ENCODE measurements at places on chromosomes 2 and 18.

DNA sequence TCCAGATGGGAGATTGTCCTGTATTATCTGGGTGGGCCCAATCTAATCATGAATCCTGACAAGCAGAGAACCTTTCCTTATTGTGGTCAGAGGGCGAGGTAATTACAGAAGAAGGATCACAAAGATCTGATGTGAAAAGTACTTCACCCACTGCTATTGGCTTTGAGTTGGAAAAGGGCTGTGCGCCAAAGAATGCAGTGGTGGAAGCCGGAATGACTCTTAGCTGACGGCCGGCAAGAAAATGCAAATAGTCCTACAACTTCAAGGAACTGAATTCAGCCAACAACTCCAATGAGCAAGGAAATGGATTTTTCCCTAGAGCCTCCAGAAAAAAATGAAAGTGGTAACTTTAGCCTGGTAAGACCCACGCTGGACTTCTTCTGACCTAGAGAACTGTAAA is 67.3 kb downstream of the CTNNA2 start:
- DNase-seq, result no peak

GRCh38 chr2:15313657-15314056 is 247.5 kb downstream of the NBAS start:
- no peak for DNase-seq

GRCh38 chr18:3653851-3654441 is 204.0 kb downstream of the TGIF1 start:
- DNase-seq, result no peak

DNA sequence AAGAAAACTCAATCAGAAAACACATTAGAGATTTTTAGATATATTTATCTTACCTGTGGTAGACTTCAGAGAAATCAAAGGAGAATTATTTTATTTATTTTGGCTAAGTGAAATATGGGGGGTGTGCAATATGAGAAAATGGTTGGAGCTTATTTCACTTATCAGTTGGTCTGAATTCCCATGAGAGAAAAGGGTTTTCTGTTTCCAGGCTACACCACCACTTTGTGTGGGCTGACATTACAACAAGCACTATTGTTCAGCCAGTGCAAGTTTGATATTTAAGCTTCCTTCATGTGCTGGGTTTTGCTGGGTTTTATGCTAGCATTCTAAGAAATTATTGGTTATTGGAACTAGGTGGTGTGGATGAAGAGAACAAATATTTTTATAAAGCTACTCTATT is 33.5 kb downstream of the RMND5A start:
- no peak for DNase-seq

GRCh38 chr2:214069254-214069653 is 341.6 kb upstream of the VWC2L start:
- DNase-seq, result no peak

Measured in frontal cortex (tissue), 4 donors.